ENCODE measurements at places on chromosomes 3 and 15.

DNA sequence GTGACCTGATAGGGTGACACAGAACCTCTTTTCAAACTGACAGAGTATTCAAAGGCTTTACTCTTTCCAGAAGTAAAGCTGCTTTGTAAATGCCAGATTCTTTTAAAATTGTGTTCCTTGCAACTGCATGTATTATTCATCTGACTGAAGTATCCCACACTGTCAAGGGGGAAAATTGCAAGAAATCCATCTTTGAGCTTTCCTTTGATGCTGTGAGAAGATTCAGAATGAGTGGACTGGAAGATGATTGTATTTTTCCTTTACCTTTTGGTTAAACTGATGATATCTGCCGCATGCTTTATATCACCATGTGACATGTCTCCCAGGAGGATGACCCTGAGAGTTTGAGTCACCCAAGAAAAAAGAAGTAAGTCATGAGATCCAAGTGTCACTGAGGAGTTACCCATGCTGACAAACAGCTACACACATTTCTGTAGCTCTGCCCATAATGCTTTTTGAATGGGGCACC is 250.8 kb upstream of the CBLB start:
- peak; percentile 54 for DNase-seq

DNA sequence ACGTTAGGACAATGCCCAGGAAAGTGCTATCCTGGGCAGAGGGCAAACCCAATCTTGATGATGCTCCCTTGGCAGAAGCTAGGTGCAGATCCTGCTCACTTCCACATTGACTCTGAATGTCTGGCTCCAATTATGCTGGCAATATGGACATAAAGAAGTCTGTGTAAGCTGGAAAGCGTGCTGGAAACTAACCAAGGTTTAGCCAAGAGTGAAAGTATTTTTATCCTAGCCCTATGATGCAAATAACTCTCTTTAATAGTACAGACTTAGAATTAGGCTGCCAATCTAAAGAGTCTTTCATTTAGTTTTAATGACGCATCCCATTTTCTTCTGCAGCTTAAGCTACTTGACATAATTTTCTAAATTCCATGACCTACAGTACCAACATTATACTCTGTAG is 571.8 kb downstream of the TUSC7 start:
- DNase-seq, result no peak

GRCh38 chr3:161386991-161387770 is 15.9 kb upstream of the SPTSSB start:
- DNase-seq, result no peak

GRCh38 chr3:33111581-33111980 is 2.2 kb upstream of the CRTAP start:
- DNase-seq, result no peak

- DNase-seq, result no peak
Measured at GRCh38 chr3:177640319-177640965, 443.2 kb upstream of the TBL1XR1 start.

DNA sequence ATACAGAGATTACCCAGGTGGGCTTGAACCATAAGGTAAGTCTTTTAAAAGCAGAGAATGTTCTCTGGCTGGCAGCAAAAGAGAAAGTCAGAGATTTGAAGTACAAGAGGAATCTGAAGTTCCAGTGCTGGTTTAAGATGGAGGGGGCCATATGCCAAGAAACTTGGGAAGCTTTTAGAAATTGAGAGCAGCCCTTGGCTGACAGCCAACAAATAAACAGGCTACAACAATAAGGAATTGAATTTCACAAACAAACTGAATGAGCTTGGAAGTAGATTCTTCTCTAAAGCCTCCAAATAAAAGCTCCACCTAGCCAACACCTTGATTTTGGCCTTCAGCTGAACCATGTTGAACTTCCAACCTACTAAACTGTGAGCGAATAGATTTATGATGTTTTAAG is 85.7 kb downstream of the TRIM42 start:
- DNase-seq, result no peak

- no peak for DNase-seq
Measured at GRCh38 chr15:63350178-63350621, 31.4 kb downstream of the CA12 start.

DNA sequence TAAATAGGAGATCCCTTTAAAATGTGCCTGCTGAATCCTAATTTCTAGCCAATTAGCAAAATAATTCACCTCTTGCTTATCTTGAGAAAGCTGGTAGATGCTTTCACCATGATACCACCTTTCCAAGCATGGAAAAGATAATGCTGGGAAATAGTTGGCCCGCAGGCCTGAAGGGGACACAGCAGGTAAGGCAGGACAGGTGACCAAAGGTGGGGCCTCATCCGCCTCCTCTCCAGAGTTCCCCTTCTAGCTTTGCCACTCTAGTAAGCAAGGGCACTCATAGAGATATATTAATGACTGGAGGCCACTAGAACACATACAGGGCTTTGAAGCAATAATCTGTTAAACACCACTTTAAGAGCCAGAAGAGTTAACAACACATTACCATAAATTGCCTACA is 45.5 kb downstream of the SATB1 start:
- no peak for DNase-seq

GRCh38 chr3:112629425-112629824 is 11.5 kb downstream of the CCDC80 start:
- DNase-seq, result peak; percentile 83

DNA sequence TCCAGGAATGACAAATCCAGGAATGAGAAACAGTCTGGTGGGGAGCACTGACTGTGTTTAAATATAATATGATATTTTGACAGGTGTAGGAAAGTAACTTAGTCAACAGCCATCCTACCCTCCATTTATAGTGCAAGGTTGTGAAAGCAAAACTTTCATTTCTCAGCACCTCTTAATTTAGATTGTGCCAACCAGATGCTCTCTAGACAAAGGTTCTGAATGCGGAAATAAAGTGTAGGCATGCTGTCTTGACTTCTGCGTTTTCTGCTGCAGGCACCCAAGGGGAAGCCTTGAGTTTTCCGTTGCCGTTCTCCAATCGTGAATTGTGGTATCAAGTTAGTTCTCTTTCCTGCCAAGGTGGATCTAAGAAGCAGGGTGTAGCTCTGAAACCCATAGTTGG is 261.9 kb upstream of the SUCLG2 start:
- no peak for DNase-seq

- DNase-seq, result peak; percentile 95
Measured at GRCh38 chr3:100047455-100048141, 66.7 kb downstream of the FILIP1L start.

GRCh38 chr15:48423896-48424475 is 92.8 kb downstream of the DUT start:
- peak; percentile 87 for DNase-seq

- DNase-seq, result peak; percentile 51
Measured at GRCh38 chr3:196138482-196139254, 56.8 kb upstream of the TFRC start.

DNA sequence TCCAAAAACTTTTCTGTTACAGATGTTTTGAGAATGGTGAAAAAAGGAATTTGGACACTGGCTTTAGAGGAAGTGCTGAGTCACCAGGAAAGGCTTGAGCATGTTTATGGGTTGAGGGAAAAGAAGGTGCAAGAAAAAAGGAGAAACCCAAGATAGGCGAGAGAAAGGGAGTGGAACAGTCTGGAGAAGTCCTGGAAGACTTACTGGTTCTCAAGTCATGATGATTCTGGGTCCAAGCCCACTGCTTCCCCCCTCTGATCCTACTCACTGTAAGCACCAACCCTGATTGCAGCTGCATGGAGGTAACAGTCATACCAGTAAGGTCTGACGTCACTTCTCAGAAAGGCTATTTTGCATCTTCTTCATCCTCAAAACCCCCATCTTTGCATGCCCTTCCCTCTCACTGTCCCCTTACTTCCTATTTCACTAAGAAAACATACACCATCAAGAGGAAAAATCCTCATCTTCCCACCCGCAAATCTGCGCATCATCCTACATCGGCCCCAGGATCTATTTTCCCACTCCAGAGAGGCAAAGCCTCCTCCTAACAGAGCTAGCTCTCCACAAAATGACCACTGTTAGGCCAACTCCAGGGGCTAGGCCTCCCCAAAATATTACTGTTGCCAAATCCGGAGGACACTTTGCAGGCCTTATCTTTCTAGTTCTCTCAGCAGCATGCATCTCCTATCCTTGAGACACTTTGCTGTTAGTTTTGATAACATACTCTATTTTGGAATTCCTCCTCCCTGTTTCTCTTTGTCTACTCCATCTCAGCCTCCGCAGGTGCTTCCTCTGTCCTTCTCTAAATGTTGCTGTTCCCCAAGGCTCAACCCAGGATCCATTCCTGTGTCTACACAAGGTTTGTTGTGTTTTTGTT is 3.2 kb upstream of the ATP13A3 start:
- DNase-seq, result peak; percentile 51

GRCh38 chr3:119894195-119894594 is 112.3 kb downstream of the NR1I2 start:
- no peak for DNase-seq

- no peak for DNase-seq
Measured at GRCh38 chr15:70127770-70128413, 30.2 kb upstream of the TLE3 start.

- peak; percentile 56 for DNase-seq
Measured at GRCh38 chr3:86921971-86922680, 68.8 kb downstream of the VGLL3 start.

GRCh38 chr15:71011503-71012155 is 103.6 kb upstream of the THSD4 start:
- peak; percentile 64 for DNase-seq

DNA sequence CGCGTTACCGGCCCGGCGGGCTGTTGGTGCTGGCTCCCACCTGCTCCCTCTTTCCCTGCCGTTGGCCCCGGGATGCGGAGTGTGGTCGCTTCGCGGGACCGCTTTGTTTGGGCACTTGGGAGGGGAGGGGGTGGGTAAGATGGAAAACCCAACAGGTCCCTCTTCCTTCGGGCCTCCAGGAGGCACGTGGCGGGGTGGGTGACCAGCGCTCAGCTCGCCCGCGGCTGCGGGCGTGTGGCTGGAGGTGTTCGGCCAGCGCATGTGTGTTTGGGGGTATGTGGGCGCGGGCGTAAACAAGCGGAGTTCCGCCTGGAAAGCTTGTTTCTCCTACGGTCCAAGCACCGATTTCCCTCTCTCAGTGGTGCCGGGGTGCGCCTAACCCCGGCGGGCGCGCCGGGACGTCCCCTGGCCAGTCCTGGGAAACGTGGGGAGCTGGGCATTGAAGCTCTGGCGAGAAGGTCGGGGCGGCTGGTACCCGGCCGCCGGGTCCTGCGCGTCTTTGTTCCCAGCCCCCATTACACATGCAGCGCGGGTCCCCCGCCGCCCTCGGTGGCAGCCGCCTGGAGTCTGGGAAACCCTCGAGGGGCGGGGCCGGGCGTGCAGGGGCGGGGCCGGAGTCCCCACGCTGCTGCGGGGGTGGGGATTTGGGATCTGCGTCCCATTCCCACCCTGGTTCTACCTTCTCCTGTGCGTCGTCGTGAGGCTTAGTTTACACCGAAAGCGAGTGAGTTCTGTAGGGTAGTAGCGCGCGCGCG is 1.4 kb downstream of the ACVR2B start:
- DNase-seq, result peak; percentile 65

- DNase-seq, result no peak
Measured at GRCh38 chr3:97841304-97841703, 19.5 kb downstream of the CRYBG3 start.

Data from EL (cell line).